ENCODE measurements at places on chromosomes 4 and X.

GRCh38 chr4:108210989-108211835 lies 42.5 kb upstream of the LEF1 start:
- no peak for DNase-seq

DNA sequence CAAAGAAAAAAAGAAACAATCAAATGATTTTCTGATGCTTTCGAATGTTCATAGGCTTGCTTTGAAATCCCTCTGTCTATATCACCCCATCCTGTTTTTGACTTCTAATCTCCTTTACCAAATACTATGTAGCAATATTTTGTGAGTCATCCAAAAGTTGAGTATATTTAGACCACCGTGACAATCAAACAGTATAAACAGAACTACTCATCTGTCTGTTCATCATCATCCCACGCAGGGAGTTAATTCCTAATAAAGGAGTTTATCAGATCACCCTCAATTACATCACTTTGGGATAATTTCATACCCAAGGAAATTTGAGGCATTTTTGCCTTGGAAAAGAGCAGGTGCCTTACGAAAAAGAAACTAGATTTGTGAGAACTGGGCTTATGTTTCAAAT lies 212.9 kb downstream of the CBR4 start:
- no peak for DNase-seq

- peak; percentile 13 for DNase-seq
Observed at GRCh38 chr4:78058591-78059523, 1.7 kb downstream of the FRAS1 start.

DNA sequence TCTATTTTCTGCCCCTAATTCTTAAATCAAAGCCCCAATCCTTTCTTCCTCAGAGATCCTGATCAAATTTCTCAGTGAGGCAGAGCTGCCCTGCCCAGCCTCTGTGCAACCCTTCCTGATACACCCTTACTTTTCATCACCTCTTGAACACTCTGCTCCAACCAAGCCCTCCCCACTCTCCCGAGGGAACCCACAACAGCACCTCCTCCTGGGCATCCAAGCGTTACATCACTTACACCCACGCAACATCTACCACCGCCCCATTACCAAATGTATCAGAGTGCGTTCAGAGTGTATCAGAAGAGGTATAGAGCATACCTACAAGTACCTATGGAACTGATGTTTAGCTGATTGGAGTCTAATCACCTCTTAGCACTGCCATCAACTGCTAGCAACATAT lies 186.5 kb downstream of the RAP1GDS1 start:
- DNase-seq = peak; percentile 37

- no peak for DNase-seq
Observed at GRCh38 chr4:88091378-88091777, 67.1 kb downstream of the ABCG2 start.

DNA sequence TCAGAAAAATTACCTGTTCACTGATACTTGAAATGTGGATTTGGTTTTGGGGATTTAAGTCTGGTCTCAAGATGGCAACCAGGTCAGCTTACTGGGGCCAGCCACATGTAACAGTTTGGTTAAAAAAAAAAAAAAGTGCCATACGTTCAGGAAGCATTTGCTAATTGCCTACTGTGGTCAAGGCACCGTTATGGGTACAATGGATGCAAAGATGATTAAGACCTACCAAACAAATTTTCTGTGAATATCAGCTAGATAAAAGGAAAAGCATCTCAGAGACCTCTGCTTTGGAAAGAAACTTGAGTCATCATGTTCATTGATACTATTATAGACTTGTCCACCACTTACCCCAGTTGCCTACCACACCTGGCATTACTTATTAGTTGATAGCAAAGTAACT lies 80.9 kb downstream of the FNIP2 start:
- no peak for DNase-seq

GRCh38 chrX:38717871-38718270 lies 83.4 kb upstream of the MID1IP1 start:
- DNase-seq = no peak

DNA sequence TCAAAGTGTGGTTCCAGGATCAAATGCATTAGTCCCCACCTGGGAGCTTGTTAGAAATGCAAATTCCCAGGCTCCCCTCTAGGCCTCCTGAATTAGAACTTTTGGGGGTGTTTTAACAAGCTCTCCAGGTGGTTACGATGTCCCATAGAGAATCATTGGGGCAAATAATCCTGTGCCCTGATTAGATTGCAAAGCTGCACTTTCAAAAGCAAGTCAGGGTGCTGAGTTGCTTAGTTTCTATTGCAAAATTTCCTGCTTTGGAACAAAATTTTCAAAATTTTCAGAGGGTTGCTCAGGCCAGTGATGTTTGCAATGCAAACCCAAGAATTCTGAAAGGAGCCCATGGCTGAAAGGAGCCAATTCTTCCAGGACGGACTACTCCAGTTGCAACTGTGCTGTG lies 71.0 kb downstream of the MGST2 start:
- DNase-seq = no peak

GRCh38 chr4:142440093-142440492 lies 406.0 kb downstream of the INPP4B start:
- no peak for DNase-seq

DNA sequence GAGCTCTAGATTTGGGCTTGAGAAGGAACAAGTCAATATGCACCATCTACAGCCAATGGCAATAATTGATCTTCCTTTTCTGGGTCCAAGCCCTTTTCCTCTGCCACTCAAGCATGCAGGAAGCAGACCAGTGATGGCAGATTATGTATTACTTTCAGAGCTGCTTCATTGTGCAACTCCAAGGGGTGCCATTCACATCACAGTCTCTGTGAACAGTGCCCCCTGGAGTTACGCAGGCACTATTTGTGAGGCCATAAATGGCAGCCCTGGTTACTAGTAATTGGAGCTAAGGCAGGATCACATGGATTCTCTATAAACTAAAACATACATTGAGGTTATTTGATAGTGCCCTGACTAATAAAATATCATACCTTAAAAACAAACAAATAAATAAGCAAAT lies 313.4 kb upstream of the SLC7A11 start:
- DNase-seq = no peak

GRCh38 chrX:13681595-13681994 lies 7.3 kb upstream of the RAB9A start:
- DNase-seq = no peak

DNA sequence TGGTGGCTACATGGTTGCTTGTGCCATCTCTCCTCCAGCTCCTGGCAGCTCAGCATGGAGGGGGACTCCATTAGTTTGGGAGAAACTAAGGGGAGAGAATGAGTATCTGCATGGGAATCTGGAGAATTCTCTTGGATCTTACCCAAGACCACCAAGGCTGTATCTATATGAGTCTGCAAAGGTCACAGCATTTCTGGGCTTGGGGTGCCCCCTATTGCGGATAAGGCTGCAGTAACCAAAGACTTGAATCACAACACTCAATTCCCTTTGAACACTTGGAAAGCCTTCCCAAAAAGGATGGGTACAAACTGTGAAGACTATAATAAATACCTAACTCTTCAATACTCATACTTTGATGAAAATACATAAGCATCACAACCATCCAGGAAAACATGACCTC lies 623.5 kb upstream of the NR3C2 start:
- no peak for DNase-seq

DNA sequence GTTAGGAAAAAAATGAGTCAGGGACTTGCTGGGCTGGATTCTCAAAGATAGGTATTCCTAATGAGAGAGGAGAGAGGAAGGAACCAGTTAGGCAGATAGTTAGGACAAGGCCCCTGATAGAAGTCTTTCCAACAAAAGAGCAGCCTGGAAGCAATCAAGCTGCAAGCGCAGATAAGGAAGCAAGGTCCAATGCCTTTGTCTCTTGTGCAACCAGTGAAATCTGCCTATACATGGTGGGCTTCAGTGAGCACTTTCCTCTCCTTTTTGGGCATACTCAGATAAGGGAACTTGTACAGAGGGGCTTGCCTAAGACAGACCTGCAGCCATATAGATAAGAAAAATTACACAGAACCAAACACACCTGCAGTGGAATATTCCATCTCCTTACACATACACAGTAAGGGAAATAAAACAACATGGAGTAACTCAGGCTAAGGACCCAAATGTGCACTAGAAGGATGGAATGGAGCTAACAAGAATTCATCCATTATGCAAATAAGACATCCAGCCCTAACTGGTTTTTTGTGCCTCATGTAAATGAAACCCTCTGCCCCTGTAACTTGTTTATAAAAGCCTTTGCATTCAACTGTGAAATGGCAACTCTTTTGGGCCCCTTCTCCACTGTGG lies 68.8 kb downstream of the PCDH18 start:
- DNase-seq = no peak

DNA sequence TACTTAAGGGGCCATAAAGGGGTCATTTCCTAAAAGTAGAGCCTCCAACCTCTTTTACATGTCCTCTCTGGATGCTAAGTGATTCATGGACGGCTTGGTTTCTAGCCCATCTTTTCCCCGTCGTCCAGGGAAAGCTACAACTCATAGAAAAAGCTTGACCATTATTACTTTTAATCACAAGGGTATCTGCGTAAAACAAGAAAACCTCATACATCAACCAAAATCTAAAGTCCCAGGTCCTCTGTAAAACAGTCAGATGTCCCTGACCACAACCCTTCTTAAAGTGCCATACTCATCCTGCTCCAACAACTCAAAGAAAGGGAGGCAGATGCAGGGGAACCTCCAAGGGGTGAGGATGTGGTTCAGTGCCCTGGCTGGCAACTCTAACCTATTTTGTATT lies 29.6 kb downstream of the ADGRA3 start:
- no peak for DNase-seq

Data from DMS79 (cell line).